Activated CD4-positive, CD25-positive, alpha-beta regulatory T cell treated with anti-CD3 and anti-CD28 coated beads, Interleukin-2, amount 50 U/mL, for 72 hours (primary cell): ENCODE measurements at places on chromosomes 5 and 9.

- no peak for DNase-seq
These were observed 11.7 kb upstream of the PDE4D start for GRCh38 chr5:59905188-59905587.

DNA sequence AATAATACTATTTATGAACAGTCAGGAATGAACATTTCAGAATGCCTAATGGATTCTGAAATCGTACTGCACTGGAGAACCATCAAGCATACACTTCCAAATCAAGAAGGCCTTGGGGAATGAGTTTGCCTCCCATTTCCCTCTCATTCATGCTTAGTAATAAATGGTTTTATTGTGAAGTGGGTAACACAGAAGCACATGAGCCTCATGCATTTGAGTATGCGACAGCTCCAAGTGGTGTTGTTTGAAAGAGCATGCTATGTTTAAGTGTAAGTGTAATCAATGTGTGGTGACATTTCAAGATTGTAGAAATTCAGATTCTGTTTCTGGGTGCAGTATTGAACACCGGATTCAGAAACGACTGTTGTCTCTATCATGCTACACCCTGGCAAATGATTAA lies 60.0 kb downstream of the SGCD start:
- DNase-seq = no peak

DNA sequence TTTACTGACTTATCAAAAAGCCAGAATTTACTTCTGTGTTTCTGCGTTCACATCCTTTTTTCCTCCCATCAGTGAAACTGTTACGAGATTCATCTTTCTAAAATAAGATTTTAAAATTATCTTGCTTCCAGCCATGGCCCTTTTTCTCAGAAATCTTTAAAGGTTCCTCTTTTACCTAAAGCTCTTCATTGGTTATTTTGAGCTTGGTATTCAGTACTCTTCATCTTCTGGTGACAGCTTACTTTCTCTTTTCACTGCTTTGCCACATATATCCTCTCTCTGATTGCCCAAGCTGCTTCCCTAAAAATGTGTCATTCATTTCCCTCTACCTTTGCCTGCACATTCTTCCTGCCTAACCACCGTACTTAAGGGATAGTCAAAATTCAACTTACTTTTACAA lies 32.3 kb downstream of the TGFBR1 start:
- DNase-seq = no peak

DNA sequence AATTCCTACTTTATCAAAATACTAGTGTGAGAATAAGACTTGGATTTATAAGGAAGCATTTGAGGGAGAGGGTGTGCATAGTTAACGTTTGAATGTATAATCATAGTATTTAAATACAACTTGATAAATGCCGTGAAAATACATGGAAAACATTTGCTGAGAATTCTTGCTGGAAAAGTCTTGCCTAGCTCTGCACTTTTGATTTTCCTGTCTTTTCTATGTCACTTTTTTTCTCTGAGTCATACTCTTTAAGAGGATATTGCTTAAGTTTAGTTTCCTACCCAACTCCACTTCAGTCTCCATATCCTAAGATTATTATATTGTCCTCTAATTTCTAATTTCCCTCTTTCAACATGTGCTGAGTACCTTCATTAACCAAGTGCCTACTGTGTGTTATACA lies 616.6 kb upstream of the SEMA6A start:
- no peak for DNase-seq

GRCh38 chr9:112218908-112219307 lies 43.8 kb upstream of the SUSD1 start:
- no peak for DNase-seq

GRCh38 chr9:95833546-95834178 lies 41.8 kb upstream of the ERCC6L2 start:
- DNase-seq = no peak

DNA sequence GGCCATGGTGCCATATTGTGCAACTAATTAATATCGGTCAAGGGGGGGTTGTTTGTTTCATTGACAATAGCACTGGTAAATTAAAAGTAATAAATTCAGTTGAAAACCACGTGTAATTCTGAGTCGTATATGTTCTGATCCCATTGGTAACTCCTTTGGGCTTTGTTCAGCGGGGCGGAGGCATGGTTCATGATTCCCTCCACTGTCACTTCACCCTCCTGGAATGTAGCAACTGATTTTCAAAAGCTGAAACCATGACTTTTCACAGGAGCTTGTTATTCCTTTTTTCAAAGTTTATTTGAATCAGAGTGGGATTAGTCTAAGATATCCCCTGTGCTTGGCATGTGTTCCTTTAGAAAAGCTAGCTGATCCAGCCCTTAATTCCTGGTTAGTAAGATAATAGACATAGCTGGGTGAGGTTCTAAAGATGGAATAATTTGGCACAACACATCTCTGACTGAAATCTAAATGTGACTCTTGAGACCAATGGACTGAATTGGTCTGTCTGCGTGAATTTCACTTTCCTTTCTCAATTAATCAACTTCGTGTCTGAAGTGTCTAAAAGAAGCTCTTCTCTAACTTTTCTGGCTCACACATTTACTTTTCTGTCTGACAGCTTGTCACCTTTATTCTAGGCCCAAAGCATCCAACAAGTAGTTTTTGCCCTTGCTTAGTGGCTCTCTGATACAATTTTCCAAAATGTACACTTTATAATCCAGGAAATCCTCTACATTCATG lies 185.7 kb upstream of the VCAN start:
- DNase-seq = no peak

GRCh38 chr5:120901199-120901598 lies 437.1 kb downstream of the PRR16 start:
- DNase-seq = no peak

DNA sequence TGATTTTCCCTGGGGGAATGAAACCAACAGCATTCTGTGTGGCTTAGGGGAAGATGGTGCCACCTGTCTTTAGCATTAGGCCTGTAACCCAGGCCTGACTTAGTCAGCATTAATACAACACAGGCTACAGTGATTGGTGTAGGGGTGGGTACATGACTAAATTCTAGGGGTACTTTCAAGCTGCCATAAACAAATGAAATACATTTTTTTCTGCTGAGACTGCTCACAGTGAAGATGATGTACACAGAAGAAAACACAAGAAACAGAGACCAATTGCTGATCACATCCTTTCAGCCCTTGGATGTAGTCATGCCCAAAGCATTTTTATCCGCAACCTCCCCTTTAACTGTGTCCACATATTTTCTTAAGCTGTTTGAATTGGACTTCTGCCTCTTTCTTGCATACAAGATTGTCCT lies 527.2 kb downstream of the KCTD16 start:
- DNase-seq = no peak

GRCh38 chr9:99138424-99139284 lies 33.7 kb downstream of the TGFBR1 start:
- no peak for DNase-seq

GRCh38 chr9:130137081-130137640 lies 35.0 kb upstream of the NCS1 start:
- DNase-seq = no peak

DNA sequence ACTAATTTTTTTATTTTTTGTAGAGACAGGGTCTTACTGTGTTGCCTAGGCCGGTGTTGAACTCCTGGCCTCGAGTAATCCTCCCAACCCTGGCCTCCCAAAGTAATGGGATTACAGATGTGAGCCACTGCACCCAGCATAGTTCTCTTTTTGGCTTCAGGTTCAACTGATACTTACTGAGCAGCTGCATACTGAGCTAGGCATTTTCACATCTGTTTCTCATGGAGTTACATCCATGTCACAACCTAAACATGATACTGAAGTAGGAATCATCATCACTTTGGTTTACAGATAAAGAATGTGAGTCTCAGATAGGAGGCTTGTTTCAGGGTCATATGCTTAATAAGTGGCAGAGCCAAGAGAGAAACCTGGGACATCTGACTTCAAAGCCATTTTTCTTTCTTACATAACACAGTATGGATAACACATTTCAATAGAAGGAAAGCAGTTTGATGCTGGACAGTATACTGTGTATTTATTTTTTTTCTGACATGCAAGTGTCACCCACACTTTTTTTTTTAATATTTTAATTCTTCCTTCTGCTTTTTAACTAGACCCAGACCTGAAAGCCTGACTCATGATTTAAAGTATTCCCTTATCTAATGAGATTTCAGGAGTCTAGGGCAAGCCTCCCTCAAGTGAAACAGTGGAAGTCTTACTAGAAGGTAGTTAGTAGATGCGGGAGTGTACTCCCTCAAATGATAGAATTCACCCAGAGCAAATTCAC lies 90.8 kb downstream of the HACD4 start:
- DNase-seq = no peak

DNA sequence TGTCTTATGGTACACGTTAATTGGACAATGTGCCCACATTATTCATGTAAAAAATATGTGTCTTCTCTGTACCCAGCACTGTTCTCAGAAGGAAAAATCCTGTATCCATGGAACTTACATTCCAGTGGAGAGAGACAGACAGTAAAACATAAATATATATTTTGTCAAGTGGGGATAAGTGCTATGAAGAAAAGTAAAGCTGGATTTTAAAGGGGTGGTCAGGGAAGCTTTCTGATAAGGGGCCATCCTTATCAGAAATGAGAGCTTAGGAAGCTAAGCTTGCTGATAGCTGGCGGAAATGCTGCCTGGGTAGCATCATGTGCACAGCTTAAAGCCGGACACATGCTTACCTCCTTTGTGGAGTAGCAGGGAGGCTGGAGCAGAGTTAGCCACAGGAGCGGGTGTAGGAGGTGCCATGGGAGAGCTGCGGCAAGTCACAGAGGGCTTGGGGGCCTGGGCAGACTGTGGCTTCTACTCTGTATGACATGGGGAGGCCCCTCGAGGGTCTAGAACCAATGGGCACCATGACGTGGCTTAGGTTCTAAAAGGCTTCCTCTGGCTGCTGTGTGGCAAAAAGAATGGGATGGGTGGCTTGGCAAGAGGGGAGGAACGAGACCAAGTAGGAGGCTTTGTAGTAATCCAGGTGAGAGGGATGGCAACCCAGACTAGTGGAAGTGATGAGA lies 141.7 kb downstream of the FGF1 start:
- no peak for DNase-seq

DNA sequence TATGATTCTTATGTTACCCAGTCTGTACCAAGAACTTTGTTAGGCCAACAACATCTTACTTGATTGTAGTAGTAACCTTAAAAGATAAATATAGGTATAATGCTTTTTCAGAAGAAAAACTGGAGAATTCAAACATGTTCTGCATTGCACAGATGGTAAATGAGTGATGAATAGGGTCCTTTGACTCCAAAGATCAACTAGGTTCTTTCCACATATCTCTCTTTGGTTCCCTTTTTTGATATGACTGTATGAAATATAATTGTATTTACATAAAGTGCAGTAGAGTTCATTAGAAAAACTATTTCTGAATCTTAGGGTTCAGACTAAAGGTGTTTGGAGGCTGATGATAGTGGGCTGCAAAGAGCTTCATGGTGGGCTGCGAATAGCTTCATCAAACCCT lies 150.5 kb upstream of the CDKN2B start:
- no peak for DNase-seq

DNA sequence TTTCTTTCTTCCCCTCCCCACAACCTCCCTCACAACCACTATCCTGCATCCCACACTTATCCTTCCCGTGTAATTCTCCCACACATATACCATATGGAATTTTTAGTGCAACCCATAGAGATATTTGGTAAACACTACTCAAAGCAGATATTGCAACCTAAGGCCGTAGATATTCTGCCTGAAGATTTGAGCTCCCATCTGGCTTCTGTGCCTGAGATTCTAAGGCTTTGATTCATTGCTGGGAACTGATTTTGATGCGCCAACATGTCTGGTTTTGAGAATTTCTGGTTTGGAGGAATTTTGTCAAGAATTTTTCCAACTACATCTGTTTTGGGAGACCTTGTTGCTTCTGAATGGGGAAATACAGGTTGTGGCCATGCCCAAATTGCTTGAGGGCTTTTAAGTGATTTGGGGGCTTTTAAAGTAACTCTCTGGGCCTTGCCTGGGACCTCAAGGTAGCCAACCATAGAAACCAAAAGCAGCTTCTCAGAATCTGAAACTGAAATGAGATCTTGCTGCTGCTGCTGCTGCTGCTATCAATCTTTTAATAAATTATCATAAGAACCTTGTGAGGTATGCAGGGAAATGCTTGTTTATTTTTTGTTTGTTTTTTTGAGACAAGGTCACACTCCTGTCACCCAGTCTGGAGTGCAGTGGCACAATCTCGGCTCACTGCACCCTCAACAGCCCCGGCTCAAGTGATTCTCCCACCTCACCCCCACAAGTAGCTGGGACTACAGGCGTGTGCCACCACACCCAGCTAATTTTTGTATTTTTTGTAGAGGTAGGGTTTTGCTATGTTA lies 36.2 kb downstream of the PLAC8L1 start:
- DNase-seq = no peak

DNA sequence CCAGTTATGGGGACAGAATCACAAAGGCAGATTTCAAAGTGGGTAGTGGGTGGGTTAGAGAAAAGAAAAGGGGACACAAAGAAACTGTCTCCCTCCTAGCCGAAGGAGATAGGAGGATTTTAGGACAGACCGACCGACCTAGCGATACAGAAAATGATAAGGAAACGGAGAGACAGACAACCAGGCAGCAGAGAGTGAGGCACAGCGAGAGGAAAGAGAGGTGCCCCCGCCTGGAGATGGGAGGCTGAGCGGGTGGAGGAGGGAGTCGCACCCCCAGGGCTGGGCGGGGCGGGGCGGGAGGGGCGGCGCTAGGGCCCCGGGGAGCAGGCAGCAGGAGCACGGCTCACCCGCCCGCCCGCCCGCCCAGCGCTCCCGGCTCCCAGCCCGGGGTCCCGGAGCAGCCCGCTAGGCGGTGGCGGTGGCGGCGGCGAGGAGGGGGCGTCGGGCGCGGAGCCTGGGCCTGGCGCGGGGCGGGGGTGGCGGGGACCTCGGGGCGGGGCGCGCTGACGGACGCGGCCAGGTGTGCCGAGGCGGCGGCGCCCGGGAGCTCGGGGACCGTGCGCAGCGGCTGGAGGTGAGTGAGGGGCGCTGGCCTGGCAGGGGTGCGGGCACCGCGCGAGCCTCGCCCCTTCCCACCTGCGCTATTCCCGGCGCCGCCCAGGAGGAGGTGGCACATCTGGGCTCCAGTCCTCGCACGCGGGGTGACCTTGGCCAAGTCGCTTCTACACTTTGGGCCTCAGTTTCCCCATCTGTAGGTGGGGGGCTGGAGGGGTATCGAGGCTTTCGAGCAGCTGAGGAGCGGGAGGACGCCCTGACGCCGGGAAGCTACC lies 15.9 kb upstream of the SYNPO start:
- no peak for DNase-seq

DNA sequence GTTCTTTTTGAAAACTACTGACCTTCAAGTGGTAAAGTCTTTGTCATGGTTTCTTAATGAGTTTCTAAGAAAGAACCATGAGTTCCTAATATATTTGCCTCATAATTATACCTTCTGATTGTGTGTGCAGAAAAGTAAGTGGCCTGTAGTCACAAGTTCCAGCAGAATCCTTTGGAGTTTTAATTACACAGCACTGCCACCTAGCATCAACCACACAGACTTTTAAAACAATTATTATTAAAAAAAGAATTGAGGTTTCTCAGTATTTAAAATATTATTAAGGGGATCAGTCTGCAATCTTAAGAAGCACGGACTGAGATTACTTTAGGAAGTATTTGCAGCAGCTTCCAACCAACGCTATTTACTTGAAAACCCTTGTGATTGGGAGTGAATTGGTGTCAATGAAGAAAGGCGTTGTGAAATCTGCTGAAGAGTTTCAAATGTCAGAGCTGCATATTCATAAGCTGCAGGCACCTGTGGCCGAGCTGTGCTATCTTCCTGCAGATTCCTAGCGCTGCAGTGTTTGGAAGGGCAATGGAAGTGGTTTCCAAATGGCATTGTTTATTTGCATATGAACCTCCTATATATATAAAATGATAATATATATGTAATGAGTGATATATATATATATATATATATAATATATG lies 1074.2 kb upstream of the WWC1 start:
- no peak for DNase-seq
